ENCODE measurements at places on chromosomes 5 and 9.
A peak's percentile ranks its signal among the peaks of the same experiment; 100 is the strongest.

GRCh38 chr9:77125665-77126064, 51.7 kb upstream of the VPS13A start:
- peak; percentile 7 for DNase-seq

DNA sequence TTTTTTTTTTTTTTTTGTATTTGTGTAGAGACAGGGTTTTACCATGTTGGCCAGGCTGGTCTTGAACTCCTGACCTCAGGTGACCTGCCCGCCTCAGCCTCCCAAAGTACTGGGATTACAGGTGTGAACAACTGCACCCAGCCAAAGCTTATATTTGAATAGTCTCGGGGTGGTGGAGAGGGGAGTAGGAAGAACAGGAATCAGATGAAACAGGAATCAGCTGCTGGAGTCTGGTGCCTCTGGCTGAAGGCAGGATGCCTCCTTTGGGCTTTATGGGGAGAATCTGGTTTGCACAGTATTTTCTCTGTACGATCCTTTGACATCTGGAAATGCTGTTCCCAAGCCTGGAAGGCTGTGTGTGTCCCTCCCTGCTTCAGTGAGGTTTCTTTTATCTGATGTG, 10.9 kb downstream of the C5orf52 start:
- no peak for DNase-seq

DNA sequence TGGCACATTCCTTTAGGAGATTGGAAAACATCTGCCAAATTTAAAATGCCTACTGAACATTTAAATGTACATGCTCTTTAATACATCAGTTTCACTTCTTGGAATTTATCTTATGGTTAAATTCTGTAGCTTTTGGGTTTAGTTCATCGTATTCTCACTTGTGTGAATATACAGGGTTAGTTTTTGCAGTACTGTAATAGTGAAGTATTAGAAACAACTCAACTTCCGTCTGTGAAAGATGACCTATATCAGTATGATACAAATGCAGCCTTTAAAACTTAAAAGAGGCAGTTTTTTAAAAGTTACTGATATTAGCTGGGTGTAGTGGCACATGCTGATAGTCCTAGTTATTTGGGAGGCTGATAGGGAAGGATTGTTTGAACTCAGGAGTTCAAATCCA, 57.2 kb downstream of the CDC42SE2 start:
- DNase-seq: no peak

- no peak for DNase-seq
Measured at GRCh38 chr5:1388383-1388967, 43.6 kb upstream of the CLPTM1L start.

DNA sequence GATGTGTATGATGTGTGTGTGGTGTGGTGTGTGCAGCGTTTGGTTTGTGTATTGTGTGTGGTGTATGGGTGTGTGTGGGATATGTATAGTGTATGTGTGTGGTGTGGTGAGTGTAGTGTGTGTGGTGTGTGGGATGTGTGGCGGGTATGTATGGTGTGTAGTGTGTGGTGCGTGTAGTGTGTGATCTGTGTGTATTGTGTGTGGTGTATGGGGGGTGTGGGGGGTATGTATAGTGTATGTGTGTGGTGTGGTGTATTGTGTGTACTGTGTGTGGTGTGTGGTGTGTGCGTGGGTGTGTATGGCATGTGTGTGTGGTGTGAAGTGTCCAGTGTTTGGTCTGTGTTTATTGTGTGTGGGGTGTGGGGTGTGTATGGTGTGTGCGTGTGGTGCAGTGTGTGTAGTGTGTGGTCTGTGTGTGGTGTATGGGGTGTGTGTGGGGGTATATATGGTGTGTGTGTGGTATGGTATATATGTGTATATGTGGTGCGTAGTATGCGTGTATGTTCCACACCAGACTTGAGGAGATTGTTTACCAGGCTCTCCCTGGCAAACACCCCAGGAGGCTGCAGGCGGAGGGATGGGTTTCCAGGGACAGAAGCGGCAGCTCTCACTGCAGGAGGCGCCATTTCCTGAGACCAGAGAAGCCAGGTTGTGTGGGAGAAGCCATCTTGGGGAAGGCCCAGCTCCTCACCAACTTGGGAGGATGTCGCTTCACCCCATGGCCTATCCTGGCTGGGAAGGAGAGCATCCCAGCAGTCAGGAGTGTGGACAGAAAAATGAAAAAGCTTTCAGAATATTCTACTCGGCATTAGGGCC, 138.1 kb downstream of the NXNL2 start:
- peak; percentile 33 for DNase-seq

GRCh38 chr5:178382754-178383164, 150.2 kb upstream of the PHYKPL start:
- DNase-seq: peak; percentile 52

- peak; percentile 15 for DNase-seq
Measured at GRCh38 chr9:107784235-107784958, 294.8 kb upstream of the KLF4 start.

DNA sequence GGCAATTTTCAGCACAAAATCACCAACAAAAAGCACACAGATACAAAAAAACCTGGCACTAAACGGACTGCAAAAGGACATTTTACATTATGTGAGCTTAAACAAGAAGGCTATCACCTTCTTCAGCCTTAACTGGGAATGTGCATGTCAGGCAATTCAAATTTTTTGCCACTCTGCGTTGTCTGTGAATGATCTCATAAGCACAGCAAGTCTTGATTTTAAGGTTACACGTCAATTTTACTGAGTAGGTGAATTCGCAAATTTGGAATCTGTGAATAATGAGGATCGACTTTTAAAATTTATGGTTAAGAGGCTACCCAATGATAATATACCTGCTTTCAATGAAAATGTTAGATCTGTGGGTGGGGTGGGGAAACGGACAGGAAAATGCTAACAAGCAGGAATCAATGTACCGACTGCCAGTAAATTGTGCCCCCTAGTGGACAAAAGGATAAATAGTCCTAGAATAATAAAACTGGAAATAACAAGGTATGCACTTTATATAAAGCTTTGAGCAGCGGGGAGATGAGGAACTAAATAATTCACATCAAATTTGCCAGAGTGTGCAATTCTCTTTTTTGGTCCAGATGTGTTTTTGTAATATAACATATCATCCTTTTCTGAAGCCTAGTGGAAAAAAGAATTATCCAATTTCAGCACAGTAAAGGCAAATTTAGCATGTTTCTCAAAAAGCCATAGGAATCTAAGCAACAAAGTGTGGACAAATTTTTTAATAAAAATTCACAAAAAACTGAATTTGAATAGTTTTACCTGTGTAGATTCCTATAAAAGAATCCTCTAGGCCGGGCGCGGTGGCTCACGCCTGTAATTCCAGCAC, 20.5 kb downstream of the EQTN start:
- peak; percentile 62 for DNase-seq

- peak; percentile 60 for DNase-seq
Measured at GRCh38 chr9:113853333-113853732, 22.8 kb upstream of the ZNF618 start.

GRCh38 chr9:98989036-98990000, 45.6 kb downstream of the COL15A1 start:
- no peak for DNase-seq

All from iPS-NIHi11 (cell line).